ENCODE measurements at places on chromosomes 2 and 18. TPM values are rescaled to one million over a fixed set of nuclear protein-coding genes. Genes with fewer than 3 reads are reported as not detected.

- H3K4me1 ChIP-seq, result no peaks in the 10 kb centered on the region
- no peaks in the 10 kb centered on the region for H3K27me3 ChIP-seq
- peak overlapping the region; percentile 88 for H3K4me3 ChIP-seq
- DNase-seq, result no peak
- H3K27ac ChIP-seq, result no peak overlapping the region
These were observed 2.4 kb downstream of the SPRED2 start for GRCh38 chr2:65429786-65430602.

- H3K4me1 ChIP-seq, result no peaks in the 10 kb centered on the region
- no peak for DNase-seq
- no peaks in the 10 kb centered on the region for H3K27me3 ChIP-seq
- H3K36me3 ChIP-seq, result no peaks in the 10 kb centered on the region
These were observed 703.6 kb downstream of the CPS1 start for GRCh38 chr2:211259831-211260476.

COL6A3 gene
- total RNA-seq, result 289 TPM

DNA sequence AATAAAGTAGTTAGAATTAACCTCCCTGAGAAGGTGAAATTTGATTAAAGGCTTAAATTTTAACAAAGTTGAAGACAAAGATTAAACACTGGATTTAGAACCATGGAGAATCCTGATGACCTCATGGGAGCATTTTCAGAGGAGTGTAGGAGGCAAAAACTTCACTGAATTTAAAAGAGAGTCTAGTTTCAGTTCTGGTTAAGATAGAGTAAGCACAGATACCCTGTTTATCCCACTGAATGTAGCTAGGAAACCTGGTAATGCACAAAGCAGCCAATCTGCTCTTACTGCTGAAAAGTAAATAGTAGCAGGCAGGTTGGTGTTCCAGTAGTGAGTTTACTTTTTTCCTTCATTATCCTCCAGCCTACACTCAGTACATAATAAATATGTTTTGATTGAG, 654.9 kb upstream of the SYT4 start:
- H3K27ac ChIP-seq, result no peak overlapping the region
- H3K36me3 ChIP-seq, result no peaks in the 10 kb centered on the region
- no peak overlapping the region for H3K4me3 ChIP-seq
- no peaks in the 10 kb centered on the region for H3K4me1 ChIP-seq

CLHC1 gene
- total RNA-seq, result 9.3 TPM

DAW1 gene
- 0.88 TPM for total RNA-seq

- no peak for DNase-seq
- no peaks in the 10 kb centered on the region for H3K36me3 ChIP-seq
- H3K27ac ChIP-seq, result no peak overlapping the region
- no peak overlapping the region for H3K4me3 ChIP-seq
These were observed 73.0 kb downstream of the NCAPH start for GRCh38 chr2:96408616-96409015.

- H3K36me3 ChIP-seq, result no peaks in the 10 kb centered on the region
- H3K27ac ChIP-seq, result no peak overlapping the region
These were observed 71.9 kb downstream of the TCF4 start for GRCh38 chr18:55515941-55516710.

DNA sequence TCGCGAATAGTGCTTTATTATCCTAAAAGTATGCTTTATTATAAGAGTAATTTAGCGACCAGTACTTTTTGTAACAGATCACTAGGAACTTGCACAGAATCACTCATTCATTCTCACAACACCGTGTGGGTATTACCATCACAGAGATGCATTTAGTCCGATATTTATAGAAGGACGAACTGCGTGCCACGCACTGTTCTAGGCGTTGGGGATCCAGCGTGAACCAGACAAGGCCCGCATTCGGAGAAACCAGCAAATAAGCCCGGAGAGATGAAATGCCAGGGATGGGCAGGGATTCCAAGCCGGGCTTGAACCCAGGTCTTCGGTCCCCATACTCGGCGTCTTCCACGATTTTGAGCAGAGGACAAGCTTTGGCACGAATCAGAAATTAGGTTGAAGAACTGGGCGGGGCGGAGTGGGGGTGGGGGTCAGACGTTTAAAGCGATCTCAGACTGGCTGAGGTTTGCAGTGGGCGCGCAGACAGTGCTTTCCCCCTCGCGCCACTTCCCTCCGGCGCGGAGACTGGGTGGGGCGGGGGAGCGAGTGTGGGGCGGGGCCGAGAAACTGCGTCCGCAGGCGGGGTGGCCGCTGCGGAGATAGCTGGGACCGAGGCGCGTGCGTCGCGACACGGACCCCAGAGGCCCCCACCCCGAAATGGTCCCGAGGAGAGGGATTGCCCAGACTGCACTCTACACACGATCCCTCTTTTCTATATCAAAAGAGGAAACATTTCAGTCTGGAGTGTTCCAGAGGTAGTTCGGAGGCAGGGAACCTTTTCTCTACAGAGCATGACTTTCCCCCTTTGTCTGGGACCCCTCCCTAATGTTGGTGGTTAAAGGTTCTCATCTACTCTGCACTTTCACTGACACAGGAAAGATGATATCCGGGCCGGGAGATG, 1.1 kb upstream of the CXCR4 start:
- DNase-seq, result peak; percentile 87
- peak overlapping the region; percentile 36 for H3K4me3 ChIP-seq
- H3K27me3 ChIP-seq, result no peaks in the 10 kb centered on the region

- H3K27me3 ChIP-seq, result no peaks in the 10 kb centered on the region
- H3K4me1 ChIP-seq, result no peaks in the 10 kb centered on the region
- no peaks in the 10 kb centered on the region for H3K36me3 ChIP-seq
These were observed 69.4 kb downstream of the CDC42EP3 start for GRCh38 chr2:37602040-37602439.

THUMPD2 gene
- 19.7 TPM for total RNA-seq

DNA sequence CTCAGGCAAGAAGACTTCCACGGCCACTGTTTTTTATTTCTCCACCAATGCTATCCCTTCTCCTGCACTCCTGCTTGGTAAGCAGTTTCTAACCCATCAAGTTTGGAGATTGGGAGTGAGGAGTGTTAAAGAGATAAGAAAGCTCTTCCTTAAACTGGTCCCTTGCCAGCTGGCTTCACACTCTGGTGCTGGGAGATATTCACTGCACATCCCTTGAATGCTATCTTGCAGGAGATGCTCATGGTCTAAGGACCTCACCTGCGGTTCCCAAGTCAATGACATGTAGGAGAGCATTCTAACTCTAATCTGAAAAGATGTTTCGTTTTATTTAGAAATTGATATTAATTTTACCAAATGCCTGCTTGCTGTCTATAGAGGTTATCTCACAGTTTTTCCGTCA, 28.2 kb upstream of the CYRIA start:
- no peak overlapping the region for H3K4me3 ChIP-seq
- no peaks in the 10 kb centered on the region for H3K27me3 ChIP-seq
- no peak overlapping the region for H3K27ac ChIP-seq
- no peak for DNase-seq
- H3K4me1 ChIP-seq, result no peaks in the 10 kb centered on the region

DNA sequence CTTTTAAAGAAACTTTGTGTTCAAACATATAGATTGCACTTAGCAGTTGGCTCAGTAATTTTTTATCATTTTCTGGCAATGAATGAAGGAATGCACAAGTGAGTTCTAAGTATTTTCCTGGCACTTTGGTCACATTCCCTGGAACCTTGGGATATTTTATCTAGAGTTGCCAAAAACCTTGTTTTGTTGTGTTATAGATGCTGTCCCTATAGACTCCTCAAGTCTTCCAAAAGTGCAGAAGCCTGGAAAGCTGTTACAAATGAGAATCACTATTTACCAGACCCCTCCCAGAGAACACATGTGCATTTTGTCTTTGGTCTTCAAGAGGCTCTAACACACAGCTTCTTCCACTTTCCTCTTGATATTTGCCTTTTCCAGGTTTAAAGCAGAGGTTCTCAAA, 108.3 kb downstream of the RND3 start:
- H3K4me1 ChIP-seq, result no peaks in the 10 kb centered on the region
- no peak overlapping the region for H3K4me3 ChIP-seq
- no peak for DNase-seq
- no peaks in the 10 kb centered on the region for H3K27me3 ChIP-seq
- no peak overlapping the region for H3K27ac ChIP-seq

TET3 gene
- 12.1 TPM for total RNA-seq

C2orf81 gene
- 3.1 TPM for total RNA-seq

DNA sequence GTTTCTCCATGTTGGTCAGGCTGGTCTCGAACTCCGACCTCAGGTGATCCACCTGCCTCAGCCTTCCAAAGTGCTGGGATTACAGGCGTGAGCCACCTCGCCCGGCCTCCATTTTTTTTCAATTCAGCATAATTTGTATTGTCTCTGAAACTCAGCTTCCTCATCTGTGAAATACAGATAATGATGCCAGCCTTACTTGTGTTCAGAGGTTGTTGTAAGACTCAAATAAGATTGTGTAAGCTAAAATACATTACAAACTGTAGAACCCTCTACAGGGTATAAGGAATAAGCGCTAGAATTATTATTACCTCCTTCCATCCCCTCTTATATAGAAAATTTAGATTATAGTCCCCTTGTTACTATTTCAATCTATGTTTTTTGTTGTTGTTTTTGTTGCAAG, 24.8 kb upstream of the STARD7 start:
- H3K36me3 ChIP-seq, result no peaks in the 10 kb centered on the region
- DNase-seq, result no peak
- H3K4me1 ChIP-seq, result no peaks in the 10 kb centered on the region
- no peak overlapping the region for H3K27ac ChIP-seq

- H3K4me3 ChIP-seq, result no peak overlapping the region
- H3K27ac ChIP-seq, result no peak overlapping the region
- no peaks in the 10 kb centered on the region for H3K4me1 ChIP-seq
- H3K36me3 ChIP-seq, result no peaks in the 10 kb centered on the region
These were observed 94.3 kb downstream of the SEPTIN10 start for GRCh38 chr2:109519513-109519912.

RGPD6 gene
- 42.8 TPM for total RNA-seq

GRCh38 chr2:161546635-161547034, 77.6 kb upstream of the SLC4A10 start:
- H3K36me3 ChIP-seq, result no peaks in the 10 kb centered on the region
- H3K27ac ChIP-seq, result no peak overlapping the region
- no peaks in the 10 kb centered on the region for H3K4me1 ChIP-seq
- DNase-seq, result no peak
- H3K27me3 ChIP-seq, result no peaks in the 10 kb centered on the region

TEKT4 gene
- not detected for total RNA-seq

SCN9A gene
- total RNA-seq, result 15.2 TPM

DNA sequence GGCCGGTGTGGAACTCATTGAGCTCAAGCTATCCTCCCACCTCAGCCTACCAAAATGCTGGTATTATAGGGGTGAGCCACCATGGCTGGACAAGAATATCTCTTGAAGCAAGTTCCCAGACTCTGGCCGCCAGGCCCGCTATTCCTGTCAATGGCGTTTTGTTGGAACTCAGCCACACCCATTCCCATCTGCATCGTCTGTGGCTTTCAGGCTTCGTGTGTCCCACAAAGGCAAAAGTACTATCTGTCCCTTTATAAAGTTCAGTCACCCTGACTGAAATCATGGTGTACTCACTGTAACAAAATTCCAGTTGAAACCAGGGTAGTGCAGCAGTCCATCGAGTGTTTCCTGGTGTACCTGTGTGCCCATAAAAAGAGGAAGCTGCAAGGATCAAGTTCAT, 96.7 kb downstream of the SH3BP4 start:
- no peaks in the 10 kb centered on the region for H3K27me3 ChIP-seq
- H3K36me3 ChIP-seq, result no peaks in the 10 kb centered on the region
- H3K27ac ChIP-seq, result no peak overlapping the region
- no peak overlapping the region for H3K4me3 ChIP-seq

DNA sequence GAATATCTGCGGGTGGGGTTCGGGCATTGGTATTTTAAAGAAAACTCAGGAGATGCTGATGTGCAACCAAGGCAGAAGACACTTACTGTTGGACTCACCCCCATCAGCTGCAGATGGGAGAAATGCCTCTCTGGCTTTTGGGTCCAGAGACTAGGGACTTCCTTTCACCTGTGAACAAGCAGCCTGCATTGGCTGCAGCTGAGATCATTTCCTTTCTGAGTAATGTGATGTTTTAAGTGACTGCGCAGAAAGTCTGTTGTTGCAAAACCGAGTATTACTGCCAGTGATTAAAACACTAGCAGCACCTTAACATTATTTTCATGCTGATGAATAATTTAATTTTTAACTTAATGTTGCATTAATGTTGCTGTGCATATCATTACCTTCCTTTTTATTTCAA, 143.0 kb downstream of the TSN start:
- DNase-seq, result no peak
- no peak overlapping the region for H3K27ac ChIP-seq
- H3K4me1 ChIP-seq, result no peaks in the 10 kb centered on the region
- no peaks in the 10 kb centered on the region for H3K27me3 ChIP-seq

GRCh38 chr2:127704641-127705390, 3.5 kb downstream of the SFT2D3 start:
- DNase-seq, result no peak
- no peaks in the 10 kb centered on the region for H3K36me3 ChIP-seq
- H3K27me3 ChIP-seq, result no peaks in the 10 kb centered on the region
- no peaks in the 10 kb centered on the region for H3K4me1 ChIP-seq
- no peak overlapping the region for H3K4me3 ChIP-seq

GRCh38 chr18:13381944-13382365, 163.4 kb downstream of the LDLRAD4 start:
- H3K36me3 ChIP-seq, result no peaks in the 10 kb centered on the region
- peak overlapping the region; percentile 78 for H3K27ac ChIP-seq
- no peak overlapping the region for H3K4me3 ChIP-seq
- peak; percentile 91 for DNase-seq

GRCh38 chr2:202016579-202017227, 17.0 kb upstream of the FZD7 start:
- no peak overlapping the region for H3K4me3 ChIP-seq
- DNase-seq, result no peak
- H3K36me3 ChIP-seq, result no peaks in the 10 kb centered on the region
- H3K27ac ChIP-seq, result no peak overlapping the region

- H3K4me3 ChIP-seq, result no peak overlapping the region
- no peaks in the 10 kb centered on the region for H3K27me3 ChIP-seq
- H3K36me3 ChIP-seq, result no peaks in the 10 kb centered on the region
- no peak overlapping the region for H3K27ac ChIP-seq
- H3K4me1 ChIP-seq, result no peaks in the 10 kb centered on the region
These were observed 72.3 kb downstream of the BARD1 start for GRCh38 chr2:214737188-214737587.

DNA sequence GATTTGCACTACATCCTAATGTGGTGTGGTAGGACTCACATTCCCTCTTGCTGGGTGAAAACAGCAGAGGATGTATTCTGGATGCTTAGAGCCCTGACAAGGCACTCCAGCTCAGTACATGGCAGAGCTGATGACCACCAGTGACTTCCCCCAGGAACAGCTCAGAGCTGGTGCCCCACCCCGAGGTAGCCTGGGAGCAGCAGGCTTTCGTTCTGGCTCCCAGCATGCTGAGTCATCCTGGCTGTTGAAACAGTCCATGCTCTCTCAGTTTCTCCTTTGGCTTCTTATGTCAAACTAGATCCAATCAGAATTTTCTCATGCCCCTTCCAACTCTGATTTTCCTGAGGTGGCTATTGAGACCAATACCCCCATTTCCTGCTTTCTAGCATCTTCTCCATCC, 438.2 kb downstream of the NBAS start:
- H3K4me1 ChIP-seq, result no peaks in the 10 kb centered on the region
- H3K27me3 ChIP-seq, result no peaks in the 10 kb centered on the region
- DNase-seq, result no peak
- H3K36me3 ChIP-seq, result no peaks in the 10 kb centered on the region

PRSS56 gene
- not detected for total RNA-seq
